Coronary artery (tissue), 2 donors: ENCODE measurements at places on chromosomes 5 and 9.

- no peak for DNase-seq
These were observed 53.7 kb upstream of the FAM120A start for GRCh38 chr9:93397661-93398373.

GRCh38 chr9:95250462-95251221, 66.9 kb downstream of the FANCC start:
- DNase-seq, result no peak

- DNase-seq, result no peak
These were observed 63.2 kb upstream of the ELL2 start for GRCh38 chr5:96024683-96025475.

GRCh38 chr5:160367885-160368284, 2.5 kb downstream of the C1QTNF2 start:
- DNase-seq, result no peak

DNA sequence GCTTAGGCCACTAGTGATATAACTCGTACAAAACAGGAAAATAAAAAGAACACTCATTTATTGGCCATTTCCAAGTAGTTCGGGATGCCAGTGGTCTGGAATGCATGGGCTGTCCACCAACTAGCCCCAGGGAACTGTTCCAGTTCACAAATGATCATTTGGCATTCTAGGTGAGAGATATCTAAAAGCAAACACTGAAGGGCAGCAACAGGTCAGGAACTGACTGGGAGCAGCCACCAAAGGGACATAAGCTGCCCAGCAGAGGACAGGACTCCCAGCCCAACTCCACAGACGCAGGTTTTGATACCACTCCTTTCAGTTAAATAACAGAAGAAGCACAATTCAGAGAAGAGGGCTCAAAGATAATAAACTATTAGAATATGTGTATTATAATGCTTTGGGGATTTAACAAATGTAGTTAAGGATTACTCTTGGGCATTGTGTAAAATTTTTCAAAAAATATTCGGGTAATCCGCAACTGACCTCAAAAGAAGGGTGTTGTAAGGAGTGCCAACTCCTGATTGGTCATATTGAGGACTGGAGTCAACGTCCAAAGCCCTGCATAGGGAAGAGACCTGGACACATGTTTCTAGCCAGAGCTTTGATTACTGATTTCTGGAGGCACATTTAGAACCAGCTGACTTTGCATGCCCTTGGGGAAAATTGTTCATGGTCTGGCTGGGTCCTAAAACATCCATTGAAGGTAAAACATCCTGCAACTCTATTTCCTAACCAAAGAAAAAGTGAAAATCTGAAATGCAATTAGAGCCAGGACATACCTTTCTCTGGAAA, 320.0 kb downstream of the DNAH5 start:
- no peak for DNase-seq

DNA sequence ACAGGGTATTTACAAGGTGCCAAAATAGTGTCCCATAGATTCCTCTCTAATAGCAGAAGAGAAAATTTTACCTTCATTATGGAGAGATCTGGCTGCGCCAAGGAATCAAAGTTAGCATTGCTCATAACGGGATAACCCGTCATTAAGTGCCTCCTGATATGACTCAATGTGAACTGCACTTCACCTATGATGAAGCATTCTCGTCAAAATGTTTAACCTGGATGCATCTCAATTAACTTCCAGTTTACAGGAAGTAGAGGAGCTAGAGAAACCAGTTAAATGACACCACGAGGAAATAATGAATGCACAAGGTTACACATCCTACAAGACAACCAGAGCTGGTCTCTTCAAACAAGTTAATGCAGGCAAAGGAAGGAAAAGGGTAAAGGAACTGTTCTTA, 17.2 kb downstream of the FBXW11 start:
- DNase-seq, result no peak

GRCh38 chr5:69188811-69189161, 597 bp upstream of the CENPH start:
- no peak for DNase-seq

DNA sequence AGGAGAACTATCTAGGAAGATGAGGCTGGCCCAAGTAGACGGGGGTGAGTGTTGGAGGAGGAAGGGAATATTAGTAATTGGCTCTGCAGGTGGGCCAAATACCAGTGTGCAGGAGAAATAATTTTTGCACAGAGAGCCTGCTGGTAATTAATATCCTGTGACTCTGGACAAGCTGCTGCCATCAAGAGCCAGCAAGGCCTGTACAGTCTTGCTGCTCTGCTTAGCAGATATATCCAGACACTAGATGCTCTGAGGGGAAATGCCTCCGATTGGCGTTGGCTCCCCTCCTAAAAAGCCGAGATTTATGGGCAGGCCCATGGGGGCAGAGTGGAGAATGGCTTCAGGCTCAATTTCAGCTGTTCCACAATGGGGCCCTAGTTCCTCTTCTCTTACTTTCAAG, 29.6 kb upstream of the ASTN2 start:
- DNase-seq, result no peak

DNA sequence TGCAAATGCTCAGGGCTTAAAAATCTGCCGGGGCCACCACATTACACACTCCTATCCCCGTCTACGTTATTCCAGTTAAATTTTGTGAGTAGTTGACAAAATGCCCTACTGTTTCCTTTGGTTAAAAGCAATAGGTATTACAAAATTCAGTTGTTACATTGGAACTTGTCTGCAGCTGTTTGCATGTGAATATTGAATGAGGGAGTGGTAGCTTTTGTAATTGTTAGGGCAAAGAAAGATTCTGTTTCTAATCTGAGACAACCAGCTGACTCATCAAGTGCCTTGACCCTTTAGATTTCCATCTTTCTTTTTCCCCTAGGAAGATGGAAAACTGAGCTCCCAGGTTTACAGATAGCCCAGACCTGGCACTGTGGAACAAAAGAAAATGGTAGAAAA, 30.2 kb downstream of the MAML1 start:
- DNase-seq, result no peak

DNA sequence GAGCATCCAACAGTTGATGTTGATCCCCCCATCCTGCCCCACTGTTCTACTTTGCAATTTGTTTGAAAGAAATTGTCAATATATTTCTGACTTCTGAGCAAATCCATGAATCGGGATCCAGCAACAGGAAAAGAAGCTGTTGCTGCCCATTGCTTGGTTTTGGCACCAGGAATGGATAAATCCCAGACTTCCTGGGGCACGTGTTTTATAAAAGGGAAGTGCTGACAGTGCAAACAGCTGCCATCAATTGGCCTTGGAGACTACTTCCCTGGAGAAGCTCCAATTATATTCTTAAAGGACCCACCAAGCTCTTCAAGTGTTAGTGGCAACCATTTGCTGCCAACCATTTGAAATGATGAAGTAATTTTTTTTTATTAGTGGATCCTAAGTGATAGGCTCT, 13.7 kb downstream of the STK32A start:
- no peak for DNase-seq

- peak; percentile 77 for DNase-seq
These were observed 833 bp downstream of the ANKHD1 start for GRCh38 chr5:140402258-140403074.

GRCh38 chr9:69919461-69920061, 98.9 kb downstream of the CFAP95 start:
- no peak for DNase-seq

GRCh38 chr5:125465703-125466102, 719.3 kb upstream of the ZNF608 start:
- no peak for DNase-seq

DNA sequence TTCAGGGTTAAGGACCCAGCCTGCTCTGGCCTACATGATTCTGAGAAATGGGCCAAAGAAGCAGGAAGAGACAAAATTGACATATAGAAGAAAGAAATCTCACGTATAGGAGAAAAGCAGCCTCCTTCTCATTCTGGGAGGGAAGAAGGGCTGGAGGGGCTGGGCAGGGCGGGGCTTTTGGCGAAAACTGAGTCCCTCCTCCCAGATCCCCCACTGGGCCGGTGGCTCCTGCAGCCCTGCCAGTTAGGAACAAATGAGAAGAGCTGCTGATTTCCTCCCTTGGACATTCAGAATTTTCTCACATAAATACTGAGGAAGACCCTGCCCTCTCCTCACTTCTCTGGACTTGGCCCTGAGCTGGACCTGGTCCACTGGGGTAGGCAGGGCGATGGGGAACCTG, at the start of gene WNT8A:
TSS of gene WNT8A (plus strand) at position 332 of the 400 bp plus-strand sequence. CDS start 95 bp downstream, outside the sequence.
- no peak for DNase-seq

- DNase-seq, result no peak
These were observed 32.4 kb downstream of the CTNNAL1 start for GRCh38 chr9:108980893-108981292.
